ENCODE measurements at places on chromosomes 2 and 18.

- DNase-seq: no peak
Observed at GRCh38 chr18:55324166-55324565, 263.8 kb downstream of the TCF4 start.

DNA sequence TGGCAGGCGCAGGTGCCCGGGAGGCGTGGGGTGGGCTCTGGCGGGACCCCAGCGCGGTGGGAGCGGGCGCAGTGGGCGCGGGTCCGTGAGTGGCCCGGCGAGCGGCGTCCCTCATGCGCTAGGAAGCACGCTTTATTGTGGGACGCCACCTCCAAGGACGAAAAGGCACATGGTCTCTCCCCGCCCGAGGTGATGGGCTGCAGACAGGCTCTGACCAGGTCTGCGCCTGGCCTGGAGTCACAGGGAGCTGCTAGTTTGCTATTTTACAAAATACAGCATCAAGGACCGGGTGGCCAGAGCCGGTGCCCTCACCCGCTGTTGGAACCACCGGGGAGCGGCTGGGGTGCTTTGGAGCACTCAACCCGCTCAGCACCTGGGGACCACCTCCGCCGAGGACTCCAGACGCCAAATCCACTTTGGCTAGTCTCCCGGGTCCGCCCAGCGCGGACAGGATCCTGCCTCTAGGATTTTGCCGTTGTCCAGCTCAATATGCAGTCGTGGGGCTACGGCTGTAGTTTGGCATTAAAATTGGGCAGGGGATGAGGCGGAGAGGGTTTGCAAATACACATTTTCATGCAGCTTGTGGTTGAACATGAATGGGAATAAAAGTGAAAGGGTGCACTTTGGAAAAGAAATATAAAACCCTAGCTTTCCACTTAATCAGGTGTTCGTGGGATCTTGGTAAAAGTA, 65.4 kb downstream of the LRRFIP1 start:
- no peak for DNase-seq

- no peak for DNase-seq
Observed at GRCh38 chr2:201093573-201093972, 21.8 kb downstream of the NDUFB3 start.

DNA sequence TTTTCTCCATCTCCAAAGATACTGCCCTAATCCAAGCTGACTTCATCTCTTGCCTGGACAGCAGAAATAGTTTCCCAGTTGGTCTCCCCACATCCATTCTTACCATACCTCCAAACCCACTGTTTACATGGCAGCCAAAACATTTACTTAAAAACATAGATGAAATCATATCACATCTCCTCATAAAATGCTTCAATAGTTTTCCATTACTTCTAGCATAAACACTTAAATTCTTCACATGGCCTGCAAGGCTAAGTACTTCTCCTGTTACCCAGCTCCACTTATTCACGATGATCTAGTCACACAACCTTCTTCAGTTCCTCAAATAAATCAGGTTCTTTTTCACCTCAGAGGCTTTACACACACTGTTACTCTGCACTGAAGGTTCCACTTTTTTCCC, 185.8 kb upstream of the ACVR2A start:
- no peak for DNase-seq

DNA sequence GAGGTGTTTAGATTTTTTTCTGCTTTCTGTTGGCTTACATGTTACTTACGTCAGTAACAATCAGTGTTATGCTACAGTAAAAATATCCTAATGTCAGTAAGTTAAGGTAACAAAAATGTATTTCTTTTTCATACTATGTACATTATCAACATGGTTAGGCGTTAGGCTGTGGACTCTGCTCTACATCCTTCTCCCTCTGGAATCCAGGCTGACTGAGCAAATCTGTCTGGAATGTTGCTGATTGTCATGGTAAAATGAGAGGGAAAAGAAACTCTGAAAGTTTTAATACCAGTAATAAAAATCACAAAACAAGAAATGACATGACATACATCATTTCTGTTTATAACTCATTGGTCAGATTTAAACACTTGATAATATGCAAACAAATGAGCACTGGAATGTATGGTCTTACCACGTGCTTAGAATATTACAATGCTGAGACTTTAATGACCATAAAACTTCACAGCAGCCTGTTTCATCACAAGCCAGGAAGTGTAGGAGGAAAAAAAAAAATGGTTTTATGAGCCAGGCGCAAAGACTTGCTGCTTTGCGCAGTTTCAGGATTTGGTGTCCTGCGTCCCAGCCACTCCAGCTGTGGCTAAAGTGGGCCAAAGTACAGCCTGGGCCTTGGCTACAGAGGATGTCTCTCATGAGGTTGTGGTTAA, 252.4 kb downstream of the FSIP2 start:
- no peak for DNase-seq

- DNase-seq: peak; percentile 45
Observed at GRCh38 chr2:101253013-101253702, 472 bp downstream of the CNOT11 start.

DNA sequence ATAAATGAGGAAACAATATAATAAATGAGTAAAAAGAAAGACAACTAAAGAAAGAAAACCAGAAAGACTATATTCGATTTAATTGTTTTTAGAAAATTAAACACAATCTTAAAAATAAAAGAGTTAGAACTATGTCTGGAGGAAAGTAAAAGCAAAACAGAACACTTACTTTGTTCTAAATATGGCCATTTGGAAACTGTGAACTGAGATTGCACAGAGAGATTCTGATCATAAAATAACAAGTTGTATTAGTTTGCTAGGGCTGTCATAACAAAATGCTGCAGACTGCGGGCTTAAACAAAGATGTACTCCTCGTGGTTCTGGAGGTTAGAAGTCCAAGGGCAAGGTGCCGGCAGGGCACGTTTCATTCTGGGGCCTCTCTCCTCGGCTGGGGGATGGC, 128.1 kb upstream of the AQP4 start:
- DNase-seq: no peak

GRCh38 chr2:75396314-75396713, 164.4 kb downstream of the EVA1A start:
- no peak for DNase-seq

GRCh38 chr2:21037671-21038108, 6.2 kb downstream of the APOB start:
- DNase-seq: no peak

GRCh38 chr18:78080081-78080480, 830.4 kb downstream of the GALR1 start:
- no peak for DNase-seq

- no peak for DNase-seq
Observed at GRCh38 chr18:78305789-78306188, 673.8 kb upstream of the SALL3 start.

DNA sequence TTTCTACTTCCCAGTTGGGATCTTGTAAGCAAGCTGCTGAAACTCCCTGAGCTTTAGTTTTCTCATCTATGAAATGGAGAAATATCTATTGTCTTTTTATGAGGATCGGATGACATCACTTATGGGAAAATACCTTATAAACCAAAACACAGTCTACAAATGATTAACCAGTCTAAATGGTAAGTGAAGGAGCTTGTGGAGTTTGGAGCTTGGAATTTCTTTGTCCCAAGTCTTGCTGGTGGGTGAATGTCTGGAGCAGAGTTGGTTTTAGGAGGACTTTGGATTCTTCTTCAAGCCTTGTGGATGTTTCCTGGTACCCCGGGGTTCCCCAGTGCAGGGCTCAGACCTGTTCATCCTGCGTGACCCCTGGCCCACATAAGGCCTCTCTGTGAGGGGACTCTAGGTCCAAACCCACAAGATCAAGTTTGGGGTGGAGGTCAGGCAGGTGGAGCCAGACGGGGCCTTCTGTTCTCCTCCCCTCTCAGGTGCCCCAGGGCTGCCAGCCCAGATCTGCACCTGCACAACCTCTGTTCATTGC, 43.2 kb downstream of the FOSL2 start:
- no peak for DNase-seq
